ENCODE measurements at places on chromosomes 3 and 15.
A peak's percentile ranks its signal among the peaks of the same experiment; 100 is the strongest.

- DNase-seq = no peak
These were observed 1040.7 kb upstream of the CFAP20DC start for GRCh38 chr3:60090548-60090947.

GRCh38 chr15:70853973-70854665 lies at the start of gene LARP6:
Gene LARP6 (minus strand): TSS chr15:70854157. CDS start chr15:70854088, 69 bp downstream.
- peak; percentile 62 for DNase-seq

GRCh38 chr3:4491855-4492207 lies 1.3 kb upstream of the ITPR1 start:
- no peak for DNase-seq

GRCh38 chr3:72482589-72483321 lies 365.5 kb downstream of the SHQ1 start:
- peak; percentile 44 for DNase-seq

DNA sequence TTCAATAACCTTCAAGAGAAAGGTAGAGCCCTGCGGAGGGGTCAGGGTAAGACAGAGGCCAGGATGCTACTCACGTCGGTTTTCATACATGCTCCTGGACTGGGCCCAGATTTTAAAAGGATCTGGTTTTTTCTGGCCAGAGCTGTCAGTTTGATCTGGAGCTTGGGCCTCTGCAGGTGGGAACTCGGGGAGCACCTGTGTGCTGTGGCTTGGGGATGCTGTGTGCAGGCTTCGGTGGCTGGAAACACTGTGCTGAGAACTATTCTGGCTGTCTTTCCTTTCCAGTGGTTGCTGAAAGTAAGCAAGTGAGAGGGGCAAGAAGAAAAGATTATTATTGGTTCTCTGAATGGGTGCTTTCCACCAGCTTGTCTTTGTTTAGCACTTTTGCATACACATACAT lies 647.6 kb downstream of the MAGI1 start:
- no peak for DNase-seq

- DNase-seq = no peak
These were observed 58.8 kb downstream of the CACNA1D start for GRCh38 chr3:53553200-53553599.

GRCh38 chr15:81394603-81395002 lies 20.6 kb upstream of the TMC3 start:
- peak; percentile 86 for DNase-seq

DNA sequence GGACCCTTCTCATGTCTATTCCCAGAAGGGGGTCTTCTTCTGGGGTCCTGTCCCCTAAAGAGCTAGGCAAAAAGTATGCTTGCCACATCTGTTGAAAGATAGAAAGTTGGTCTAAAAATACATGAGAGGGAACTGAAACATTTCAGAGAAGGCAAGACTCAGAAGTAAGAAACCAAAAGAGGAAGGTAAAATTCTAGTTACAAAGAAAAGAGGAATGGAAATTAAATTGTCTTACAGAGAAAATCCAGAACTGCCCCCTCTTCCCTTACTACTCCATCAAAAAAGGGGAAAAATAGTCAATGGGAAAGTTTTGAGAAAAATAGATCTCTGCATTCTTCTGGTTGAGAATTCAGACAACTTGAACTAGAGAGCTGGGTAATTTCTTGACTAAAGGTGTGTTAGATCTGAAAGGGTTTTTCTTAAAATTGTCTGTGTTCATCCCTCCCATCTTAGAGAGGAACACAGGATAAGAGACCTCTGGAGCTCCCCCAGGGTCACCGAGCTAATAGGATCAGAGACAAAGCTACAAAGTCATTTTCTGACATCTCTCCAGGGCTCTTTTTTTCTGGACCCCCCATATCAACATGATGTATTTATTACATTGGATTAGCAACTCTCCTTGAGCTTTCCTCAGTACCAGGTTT lies 32.3 kb upstream of the CCR2 start:
- DNase-seq = no peak

DNA sequence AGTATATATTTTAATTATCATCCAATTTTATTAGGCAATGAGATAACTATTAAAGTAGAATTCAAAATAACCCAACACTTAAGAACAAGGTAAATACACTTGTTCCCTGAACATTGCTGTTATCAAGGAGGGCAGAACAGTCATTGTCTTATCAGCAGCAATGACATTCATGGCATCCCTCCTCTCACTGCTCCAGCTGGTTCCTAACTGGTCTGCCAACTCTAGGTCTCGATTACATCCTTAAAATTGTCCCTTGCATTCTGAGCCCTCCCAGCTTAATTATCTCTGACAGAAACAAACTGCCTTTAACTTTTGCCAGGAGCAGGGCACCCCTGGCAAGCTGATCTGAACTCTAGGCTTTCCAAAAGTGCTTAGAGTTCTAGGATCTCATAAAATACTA lies 14.0 kb upstream of the DYNC1LI1 start:
- no peak for DNase-seq

DNA sequence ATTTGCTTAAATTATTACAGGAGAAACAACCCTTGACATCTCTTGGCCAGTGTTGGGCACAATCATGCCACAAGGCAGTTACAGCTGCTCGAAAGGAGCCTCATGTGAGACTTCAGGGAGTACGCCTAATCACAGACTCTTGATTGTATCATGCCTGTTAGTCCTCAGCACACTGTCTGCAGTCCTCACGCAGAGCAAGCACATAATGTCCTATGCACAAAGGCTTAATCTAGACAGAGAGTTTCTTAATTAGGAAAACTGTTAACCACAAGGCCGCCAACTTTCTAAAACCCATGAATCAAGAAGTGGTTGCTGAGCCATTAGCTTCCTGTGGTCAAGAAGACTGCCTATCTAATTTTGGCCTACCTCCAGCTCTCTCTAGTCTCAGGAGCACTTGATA lies 172.0 kb downstream of the UNC13C start:
- DNase-seq = no peak

DNA sequence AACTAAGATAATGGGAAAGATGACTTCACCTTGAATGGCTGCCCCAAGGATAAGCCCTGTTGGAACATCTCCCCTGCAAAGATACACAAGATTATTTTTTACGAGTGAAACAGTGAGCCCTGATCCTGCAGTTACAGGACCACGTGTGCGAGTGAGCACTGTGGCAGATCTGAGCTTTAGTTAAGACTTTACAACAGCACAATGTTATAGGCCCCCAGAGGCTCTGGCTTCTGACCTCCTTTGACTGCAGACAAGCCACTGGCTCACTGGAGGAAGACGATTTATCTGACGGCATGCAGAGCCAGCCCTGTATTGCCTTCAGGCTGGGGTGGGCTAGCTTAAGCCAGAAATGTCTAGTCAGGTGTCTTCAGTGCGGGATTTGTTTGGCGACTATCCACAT lies 174.4 kb downstream of the ARRDC4 start:
- no peak for DNase-seq

DNA sequence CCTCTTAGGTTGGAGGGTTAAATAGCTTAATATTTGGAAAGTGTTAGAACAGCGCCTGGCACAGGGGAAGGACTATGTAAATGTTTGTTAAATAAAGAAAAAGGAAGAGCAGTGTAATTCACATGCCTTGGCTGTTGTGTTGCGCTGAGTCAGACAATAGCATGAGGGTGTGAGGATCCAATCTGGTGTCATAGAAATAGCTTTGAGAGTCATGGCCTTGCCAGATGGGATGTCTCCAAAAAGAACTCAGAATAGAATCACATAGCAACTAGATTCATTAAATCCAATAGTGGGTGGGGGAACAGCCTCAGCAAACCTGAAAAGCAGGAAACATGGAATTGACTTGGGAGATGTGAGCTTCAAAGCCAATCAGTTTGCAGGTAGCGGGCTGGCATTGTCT lies 3.9 kb upstream of the RBSN start:
- DNase-seq = no peak

DNA sequence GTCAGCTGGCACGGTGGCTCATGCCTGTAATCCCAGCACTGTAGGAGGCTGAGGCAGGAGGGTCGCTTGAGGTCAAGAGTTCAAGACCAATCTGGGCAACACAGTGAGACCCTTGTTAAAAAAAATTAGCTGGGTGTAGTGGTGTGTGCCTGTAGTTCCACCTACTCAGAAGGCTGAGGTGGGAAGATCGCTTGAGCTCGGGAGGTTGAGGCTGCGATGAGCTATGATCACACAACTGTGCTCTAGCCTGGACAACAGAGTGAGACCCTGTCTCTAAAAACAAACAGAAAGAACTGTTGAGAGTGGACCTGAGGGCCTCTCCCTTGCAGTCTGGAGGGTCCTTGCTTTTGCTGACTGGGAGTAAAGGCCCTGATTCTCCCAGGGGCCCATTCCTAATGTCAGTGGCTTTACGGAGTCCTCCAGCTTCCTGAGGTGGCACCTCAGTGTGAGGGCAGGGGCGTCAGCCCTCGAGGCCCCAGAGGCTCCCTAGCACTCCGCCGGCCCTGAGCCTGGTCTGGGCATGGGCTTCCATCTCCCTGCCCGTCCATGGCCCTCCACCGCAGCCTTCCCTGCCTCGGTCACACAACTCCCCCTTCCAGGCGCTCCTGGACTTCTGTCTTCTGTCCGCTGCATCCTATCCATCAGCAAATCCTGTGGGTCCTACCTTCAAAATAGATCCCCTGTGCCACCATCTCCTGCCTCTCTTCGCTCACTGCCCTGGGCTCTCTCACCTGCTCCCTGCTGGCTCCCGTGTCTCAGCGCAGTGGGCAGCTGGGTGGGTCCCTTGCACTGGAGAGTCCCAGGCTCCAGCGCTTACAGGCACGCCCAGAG lies 19.0 kb downstream of the FBLN2 start:
- no peak for DNase-seq

DNA sequence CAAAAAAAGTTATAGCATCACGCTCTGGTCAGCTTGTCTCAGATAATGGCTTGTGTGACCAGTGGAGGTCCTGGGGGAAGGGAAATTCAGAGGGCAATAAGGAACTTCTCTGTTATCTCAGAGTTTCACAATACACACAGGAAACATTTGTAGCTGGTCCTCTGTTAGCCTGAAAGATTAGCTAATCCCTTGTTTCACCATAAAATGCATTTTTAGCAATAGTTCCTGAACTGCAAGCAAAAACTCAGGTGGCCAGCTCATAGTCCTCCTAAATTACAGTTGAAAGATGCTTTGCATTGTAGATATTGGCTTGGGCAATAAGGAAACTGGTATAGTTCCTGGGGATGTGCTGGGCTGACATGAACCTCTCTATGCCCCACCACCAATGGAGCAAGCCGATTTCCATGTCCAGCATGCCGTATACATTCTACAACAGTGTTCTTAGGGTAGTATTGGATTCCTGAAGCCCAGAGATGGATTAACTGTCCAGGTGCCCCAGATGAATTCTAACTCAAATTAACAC lies 141.5 kb upstream of the TBL1XR1 start:
- peak; percentile 94 for DNase-seq

- DNase-seq = no peak
These were observed 356.0 kb downstream of the SHQ1 start for GRCh38 chr3:72492240-72492639.

GRCh38 chr3:71505767-71506350 lies 77.7 kb downstream of the FOXP1 start:
- no peak for DNase-seq

DNA sequence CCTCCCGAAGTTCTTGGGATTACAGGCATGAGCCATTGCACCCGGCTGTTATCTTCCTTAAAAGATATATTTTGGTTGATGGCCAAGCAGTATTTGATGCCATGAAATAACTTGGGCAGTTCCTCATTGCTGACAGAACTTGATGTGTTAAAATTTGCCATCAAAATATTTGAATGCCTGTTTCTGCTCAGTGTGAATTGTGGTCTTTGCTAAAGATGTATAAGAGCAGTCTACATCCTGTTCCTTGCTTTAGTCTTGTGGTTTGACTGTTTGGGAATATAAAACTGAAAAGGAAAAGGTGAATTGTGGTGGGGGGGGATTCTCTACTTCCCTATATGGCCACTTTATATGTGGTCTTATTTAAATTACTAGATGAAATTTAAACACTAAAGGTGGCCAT lies 14.0 kb downstream of the TRIM71 start:
- no peak for DNase-seq

DNA sequence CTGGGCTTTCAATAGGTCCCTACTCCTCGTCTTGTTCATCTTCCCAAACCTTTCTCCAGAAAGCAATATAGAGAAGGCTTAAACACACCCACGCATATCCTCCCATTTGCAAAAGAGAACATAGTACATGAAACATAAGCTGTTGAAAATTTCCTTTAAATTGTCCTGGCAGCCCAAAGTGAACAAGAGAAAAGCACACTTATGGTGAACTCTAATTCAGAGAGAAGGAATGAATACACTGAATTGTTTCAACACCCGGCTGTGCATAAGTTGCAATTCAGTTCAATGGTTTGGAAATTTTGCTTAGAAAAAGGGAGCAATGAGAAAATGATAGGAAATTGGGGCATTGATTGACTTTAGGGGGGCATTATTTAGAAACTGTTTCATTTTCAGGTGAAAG lies 202.6 kb downstream of the TIGIT start:
- DNase-seq = no peak

DNA sequence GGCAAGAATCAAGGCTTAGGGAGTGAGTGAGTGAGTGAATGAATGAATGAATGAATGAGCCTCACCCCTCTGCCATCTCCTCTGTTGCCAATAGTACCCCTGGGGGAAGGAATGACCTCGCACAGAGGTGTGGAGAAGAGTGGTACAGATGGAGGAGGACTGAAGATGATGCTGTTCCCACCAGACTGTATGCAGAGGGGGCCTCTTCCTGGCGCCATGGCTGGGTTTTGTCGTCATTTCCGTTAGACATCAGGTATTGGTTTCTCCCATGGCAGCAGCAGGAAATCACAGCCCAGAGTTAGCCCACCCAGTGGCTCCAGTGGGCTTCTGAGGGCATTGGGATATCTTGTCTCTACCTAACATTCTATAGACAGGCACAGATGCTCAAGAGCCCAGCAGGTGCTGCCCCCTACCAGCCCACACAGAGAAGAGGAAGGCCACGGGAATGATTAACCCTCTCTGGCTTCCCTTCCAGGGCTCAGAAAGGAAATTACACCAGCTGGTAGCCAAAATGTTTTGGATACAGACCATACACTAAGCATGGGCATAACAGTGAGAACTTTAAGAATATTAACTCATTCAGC lies 109.8 kb upstream of the SLC6A11 start:
- no peak for DNase-seq

DNA sequence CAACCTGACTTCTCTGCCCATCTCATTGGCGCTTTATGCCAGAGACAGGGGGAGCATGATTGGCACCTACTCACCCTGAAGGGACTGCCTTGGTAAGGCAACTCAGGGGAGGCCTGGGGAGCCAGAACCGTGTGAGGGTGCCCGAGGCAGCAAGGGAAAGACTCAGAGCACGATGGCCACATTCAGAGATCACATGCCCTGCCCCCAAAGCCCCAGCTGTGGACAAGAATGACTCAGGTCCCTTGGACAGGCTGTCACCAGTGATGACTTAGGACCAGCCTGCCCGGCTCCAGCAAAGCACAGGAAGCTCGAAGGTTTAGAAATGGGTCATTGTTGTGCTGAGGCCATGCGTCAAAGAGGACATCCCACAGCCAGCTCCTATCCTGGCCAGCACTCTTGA lies 49.1 kb upstream of the LIMD1 start:
- DNase-seq = no peak

DNA sequence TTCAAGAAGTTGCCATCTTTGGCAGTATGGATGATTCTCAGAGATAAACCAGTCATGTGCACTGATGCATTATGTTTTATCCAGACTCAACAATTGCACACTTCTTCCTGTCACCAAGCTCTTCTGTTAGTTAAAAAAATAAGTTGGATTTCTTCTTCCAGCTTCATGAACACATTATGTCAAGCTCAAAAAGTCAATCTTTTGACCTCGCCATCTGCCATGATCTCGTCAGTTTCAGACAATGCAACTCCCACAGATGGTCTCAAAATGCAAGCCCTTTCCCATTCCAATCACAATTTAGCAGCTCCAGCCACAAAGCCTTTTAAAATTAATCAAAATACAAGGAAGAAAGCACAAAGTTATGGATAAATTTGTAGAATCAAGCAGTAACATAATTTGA lies 42.8 kb downstream of the TFDP2 start:
- DNase-seq = no peak

- DNase-seq = no peak
These were observed 211.2 kb upstream of the PDZRN3 start for GRCh38 chr3:73835945-73836344.
